ENCODE measurements at places on chromosomes 1 and 21.

- DNase-seq = no peak
Observed at GRCh38 chr21:25901330-25901979, 166.7 kb downstream of the GABPA start.

GRCh38 chr1:61271412-61271789 lies 189.0 kb downstream of the NFIA start:
- DNase-seq = peak; percentile 30

GRCh38 chr1:230827081-230827681 lies 41.1 kb downstream of the C1orf198 start:
- DNase-seq = no peak

- no peak for DNase-seq
Observed at GRCh38 chr1:161096015-161096414, 2.1 kb upstream of the KLHDC9 start.

DNA sequence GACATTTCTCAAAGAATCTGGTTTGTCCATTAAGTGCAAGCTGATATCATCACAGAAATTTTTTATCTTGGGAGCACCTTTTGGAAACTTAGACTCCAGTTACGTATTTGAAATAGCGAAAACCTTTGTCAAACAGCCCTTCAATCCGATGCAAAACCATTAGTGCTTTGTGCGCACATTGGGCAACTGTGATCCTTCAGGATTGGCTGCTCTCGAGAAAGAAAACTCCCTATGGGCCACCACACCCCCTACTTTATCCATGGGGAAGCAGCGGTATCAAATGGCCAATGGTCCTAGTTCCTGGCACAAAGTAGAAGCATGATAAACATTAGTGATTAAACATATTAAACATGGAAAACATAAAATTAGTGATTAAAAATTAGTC lies 16.0 kb upstream of the CD55 start:
- DNase-seq = no peak

DNA sequence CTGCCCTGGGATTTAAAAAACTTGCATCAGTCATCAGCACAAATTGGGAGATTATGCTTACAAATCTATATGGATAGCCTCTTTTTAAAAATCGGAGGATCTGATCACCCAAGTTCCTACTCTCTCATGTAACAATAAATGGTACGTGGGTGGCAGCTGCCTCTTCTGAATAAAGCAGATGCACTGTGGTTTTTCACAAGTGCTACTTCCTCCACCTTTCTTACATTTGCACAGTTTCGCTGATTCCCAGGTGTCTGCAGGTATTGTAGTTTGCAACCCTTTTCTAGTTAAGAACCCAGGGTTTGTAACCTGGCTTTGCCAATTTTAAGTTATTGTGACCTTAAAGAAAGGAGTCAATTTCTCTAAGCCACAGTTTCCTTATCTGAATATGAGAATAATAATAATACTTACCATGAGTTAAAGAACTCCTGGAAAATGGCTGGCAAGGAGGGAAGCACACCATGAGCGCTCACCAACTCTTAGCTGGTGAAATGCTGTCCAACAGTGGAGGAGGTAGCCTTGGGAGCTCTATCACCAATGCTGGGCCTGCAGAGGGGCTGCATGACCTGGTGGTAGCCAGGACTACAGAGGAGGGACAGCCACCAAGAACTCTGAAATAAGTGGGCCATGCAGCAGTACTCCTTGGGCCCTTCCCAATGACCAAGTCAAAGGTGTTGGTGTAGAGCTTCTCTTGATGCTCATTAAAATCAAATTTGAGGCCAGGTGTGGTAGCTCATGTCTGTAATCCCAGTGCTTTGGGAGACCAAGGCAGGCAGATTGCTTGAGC lies 30.2 kb upstream of the KCNA2 start:
- DNase-seq = no peak

DNA sequence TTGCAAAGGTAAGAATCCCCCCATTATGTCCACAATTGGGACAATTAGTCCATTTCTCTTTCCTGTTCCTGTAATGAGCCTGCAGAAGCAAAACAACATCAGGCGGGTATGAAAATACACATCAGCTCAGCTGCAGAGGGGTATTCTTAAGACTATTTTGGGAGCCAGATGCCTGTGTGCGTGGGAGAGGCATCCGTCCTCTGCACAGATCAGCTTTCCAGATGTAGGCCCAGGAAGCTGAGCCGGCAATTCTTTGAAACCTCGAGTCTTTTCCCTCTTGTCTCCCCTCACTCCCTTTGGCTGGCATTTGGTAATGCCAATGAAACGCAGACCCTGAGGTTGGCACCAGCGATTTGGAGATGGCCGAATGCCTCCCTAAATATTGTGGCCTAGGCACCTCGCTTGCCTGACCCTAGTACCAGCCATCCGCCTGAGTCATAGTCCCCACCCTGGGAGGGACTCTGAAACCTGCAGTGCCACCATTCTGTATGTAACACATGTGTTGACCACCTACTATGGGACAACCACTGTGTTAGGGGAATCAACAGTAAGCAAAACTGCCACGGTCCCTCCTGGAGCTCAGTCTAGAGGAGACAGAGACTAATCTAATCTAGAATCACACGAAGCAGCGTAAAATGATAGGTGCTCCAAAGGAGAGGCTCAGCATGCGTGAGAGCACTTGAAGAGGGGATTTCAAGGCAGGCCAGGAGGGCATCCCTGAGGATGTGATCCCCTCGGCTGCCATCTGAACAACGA lies 603.0 kb downstream of the MATN1 start:
- DNase-seq = no peak

GRCh38 chr1:3109355-3109754 lies 40.4 kb downstream of the PRDM16 start:
- no peak for DNase-seq

DNA sequence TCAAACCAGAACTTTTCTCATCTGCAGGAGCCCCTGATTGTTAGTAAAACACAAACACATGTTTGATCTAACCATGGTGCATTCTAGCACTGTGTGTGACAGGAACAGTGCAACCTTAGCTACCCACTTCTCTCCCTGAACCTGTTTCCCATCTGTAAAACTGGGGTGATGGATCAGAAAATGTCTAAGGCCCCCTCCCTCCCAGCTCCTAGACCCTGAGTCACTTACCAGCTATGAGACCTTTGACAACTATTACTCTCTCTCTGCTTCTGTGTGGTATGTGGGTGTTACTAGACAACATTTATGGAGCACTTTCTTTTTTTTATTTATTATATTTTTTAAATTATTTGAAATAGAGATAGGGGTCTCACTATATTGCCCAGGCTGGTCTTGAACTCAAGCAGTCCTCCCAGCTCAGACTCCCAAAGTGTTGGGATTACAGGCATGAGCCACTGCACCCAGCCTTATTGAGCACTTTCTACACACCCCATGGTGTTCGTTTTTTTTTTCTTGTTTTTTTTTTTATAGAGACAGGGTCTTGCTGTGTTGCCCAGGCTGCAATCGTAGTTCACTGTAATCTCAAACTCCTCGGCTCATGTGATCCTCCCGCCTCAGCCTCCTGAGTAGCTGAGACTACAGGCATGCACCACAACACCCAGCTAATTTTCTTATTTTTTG lies 2.6 kb downstream of the INPP5B start:
- no peak for DNase-seq

- no peak for DNase-seq
Observed at GRCh38 chr21:21102896-21103295, 104.7 kb downstream of the NCAM2 start.

GRCh38 chr1:6852136-6852890 lies 67.1 kb downstream of the CAMTA1 start:
- no peak for DNase-seq

- DNase-seq = no peak
Observed at GRCh38 chr1:85936470-85936869, 220.1 kb downstream of the COL24A1 start.

DNA sequence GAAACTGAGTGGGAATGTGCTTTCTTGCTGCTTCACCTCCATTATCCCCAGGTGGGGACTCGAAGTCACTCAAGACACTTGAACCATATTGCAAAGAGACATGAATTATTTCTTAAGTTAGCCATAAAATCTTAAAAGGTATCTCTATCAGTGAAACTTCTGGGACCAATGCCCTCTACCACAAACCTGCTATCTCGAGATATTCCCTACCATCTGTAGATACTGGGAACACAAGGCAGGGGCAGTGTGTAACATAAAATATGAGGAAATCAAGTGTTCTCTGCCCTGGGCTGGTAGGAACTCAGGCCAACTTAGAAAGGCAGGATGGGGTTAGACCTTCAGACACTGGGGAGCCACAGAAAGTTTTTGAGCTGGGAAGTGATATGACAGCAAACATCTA lies 1.3 kb upstream of the CD58 start:
- DNase-seq = no peak

GRCh38 chr1:28591708-28592320 lies at the start of gene RAB42:
TSS of gene RAB42 (plus strand) at chr1:28592265. CDS start at chr1:28592512, 247 bp downstream.
- no peak for DNase-seq

DNA sequence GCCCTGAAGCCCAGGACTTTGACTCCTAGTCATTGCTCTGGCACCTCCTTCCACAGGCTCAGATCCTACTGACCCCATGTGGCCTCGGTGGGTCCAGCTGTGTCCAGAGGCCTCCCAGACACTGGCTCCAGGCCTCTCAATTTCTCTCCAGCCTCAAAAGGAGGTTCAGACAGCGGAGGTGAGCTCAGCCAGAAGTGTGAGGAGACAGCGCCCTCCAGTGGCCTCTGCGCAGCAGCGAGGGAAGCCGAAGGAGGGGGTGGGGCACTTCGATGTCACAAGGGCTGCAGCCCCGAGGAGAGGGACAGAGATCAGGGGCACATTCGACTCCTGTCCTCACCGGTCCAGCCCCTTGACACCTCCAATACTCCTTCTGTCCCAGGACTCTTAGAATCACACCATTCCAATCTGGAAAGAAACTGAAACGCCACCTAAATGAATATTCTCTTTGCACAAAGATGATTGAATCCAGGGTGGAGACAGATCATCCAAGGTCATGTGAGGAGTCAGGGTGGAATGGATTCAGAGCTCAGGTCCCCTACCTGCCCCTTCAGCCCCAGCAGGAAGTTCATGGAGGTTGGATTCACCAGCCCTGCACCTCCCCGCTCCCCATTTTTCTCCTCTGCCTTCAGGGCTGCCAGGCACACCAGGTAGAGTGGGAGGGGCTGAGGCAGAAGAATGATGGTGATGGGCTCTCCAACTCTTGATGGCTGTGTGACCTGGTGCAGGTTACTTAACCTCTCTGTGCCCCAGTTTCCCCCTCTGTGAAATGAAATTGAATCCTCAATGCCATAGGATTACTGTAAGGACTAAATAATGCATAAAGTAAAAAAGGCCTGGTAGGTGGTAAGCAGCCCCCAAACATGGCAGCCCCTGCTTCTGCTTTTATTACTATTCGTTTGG lies 34.8 kb upstream of the ZBTB40 start:
- peak; percentile 81 for DNase-seq

DNA sequence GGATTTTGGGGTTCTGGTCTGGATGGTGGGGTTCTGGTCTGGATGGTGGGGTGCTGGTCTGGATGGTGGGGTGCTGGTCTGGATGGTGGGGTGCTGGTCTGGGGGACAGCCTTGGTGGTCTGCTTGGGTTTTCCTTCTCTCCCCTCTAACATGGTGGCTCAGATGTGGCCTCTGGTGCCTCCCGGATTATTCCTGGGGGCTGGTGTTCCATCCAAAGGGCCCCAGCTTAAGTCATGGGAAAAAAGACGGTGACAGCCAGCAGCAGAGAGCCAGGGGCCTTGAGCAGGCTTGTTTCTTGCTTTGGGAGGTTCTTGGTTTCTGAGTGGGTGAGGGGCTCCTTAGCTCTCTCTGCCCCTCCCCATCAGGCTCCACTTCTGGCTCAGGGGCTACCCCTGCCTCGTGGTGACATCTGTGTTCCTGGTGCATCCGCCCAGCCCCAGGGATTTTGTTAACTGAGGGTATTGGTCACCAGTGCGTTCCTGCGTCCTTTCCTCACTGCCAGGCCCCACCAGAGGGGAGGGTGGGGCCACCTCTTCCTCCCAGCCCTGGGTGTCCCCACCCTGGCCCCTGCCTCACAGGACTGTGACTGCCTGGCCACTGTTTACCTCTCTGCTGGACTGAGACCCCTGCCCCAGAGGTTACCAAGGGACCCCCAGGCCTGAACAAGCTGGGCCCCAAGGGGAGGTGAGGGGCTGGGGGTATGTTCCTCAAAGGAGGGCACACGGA lies 43.2 kb upstream of the ACTRT2 start:
- DNase-seq = no peak

DNA sequence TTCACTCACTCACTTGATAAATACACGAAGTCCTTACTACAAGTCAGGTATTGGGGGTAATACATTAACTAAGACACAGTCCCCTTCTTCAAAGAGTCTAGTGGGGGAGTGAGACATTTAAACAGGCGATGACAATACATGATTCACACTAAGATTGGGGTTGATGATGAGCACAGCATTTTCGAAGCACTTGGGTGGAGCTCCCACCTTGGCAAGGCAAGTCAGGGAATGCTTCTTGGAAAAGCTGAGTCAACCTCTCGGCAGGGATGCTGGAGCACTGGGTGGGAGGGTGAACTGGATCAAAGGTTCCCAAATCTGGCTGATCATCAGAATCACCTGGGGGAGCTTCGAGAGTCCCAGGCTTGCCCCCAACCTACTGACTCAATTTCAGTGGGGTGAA lies 57.9 kb upstream of the ENAH start:
- no peak for DNase-seq

DNA sequence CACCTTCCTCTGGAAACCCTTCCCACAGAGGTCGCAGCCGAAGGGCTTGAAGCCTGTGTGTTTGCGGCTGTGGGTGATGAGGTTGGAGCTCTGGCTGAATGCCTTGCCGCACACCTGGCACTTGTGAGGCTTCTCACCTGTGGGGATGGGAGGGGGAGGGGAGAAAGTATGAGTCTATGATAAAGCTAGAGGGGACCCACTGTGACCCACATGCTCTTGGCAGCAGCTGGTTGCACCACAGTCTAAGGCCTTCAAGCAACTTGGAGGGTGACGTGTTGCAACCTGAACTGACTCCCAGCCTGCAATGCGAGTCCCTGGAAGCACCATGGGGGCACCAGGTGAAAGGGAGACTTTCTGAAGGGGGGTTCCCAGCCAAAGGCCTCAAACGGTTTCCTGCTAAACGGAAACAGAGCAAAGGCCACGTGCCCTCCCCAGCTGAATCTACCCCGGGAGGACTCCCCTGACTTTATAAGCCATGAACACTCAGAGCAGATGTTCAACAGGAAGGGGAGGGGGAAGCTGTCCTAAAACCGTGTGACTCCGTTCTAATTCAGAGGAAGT lies 10.6 kb downstream of the GFI1 start:
- DNase-seq = peak; percentile 67

DNA sequence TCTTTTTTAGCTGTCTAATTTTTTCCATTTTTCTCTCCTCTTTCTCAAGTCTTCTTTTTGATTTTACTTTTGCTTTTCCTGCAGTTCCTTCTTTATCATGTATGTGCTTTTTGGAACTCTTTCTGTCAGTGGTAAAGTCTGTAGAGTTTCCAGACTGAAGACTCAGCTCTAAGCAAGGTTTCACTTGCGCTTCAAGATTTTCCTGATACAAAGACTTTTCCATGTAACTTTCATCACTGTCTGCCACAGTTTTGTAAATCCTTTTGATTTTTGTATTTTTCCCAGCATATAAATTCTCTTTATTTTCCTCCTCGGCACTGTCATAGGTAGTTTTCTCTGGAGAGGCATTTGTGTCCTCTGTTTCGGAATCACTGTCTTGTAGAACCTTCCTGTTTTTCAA lies 5.5 kb downstream of the CLSPN start:
- no peak for DNase-seq
